ENCODE measurements at places on chromosomes 16 and 17.

DNA sequence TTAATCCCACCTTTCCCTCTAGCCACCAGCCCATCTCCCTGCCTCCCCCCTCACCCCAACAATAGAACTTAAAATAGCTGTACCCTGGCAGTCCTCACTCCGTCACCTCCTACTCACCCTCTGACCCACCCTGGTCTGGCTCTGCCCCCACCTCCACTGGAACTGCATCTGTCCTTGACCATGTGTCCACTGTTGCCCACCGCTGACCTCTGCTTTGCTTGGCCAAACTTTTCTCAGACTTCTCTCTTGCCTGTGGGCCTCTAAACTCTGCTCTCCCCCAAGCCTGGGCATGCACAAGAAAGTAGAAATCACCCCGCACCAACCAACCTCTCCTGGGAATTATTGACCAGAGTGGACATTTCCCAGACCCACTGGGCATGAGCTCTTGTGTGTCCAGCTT, 169.8 kb downstream of the WSCD1 start:
- DNase-seq: no peak

GRCh38 chr17:79631640-79632431, 21.0 kb upstream of the RBFOX3 start:
- DNase-seq: no peak

DNA sequence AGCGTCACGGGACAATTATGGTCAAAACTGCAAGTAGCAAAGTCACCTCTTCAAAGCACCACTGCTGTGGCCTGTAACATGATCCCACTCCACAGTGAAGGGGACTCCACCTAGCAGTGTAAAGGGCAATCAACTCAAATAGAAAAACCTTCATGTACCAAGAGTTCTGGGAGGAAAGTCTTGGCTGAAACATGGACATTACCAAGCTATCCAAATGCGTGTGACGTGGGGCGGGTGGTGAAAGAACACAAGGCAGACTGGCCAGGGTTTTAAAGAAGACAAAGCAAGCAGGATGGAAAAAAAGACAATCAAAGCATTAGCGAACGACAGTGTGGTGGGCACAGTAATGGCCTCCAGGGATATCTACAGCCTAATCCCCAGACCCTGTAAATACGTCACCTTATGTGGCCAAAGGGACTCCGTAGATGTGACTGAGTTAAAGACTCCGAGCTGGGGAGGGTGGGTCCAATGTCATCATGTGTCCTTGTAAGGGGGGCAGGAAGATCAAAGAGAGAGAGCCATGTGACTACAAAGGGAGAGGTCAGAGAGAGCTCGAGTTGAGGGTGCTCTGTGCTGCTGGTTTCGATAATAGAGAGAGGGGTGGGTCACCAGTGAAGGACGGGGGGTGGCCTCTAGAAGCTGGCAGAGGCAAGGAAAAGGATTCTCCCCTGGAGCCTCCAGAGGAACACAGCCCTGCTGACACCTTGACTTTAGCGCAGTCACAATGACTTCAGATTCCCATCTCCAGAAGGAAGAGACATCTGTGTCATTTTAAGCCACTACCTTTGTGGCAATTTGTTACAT, 6.0 kb downstream of the HSDL1 start:
- DNase-seq: peak; percentile 63

DNA sequence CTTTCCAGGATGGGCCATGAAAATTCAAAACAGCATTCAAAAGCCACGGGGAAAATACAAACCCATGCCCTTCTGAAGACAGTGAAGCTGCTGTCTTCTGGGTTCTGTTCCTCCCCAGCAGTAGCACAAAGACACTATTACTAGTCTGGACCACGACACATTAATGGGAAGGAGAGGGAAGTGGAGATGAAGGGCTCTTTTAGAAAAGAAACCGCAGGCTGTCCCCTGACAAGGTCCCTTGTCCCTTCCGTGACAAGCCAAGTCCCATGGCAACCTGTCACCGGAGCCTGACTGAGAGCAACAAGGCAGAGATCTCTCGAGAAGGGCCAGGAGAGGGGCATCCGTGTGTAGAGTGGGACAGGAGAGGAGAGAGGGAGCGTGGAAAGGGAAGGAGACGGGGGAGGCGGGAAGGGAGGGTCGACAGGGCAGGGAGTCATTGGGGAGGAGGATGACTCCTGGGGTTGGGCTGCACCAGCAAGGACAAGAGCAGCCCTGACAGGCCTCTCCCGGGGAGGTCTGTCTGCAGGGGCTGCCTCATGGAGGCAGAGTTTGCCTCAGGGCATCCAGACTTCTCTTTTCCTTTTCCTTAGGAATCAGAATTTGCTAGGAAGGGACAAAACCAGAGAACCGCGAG, 436.2 kb downstream of the SLC39A11 start:
- no peak for DNase-seq

- no peak for DNase-seq
Observed at GRCh38 chr16:87325423-87325858, 8.2 kb upstream of the C16orf95 start.

- no peak for DNase-seq
Observed at GRCh38 chr17:35245196-35245486, 2.3 kb downstream of the SLFN5 start.

- no peak for DNase-seq
Observed at GRCh38 chr16:20740007-20740883, 1.4 kb downstream of the THUMPD1 start.

GRCh38 chr16:56985288-56985961, 3.9 kb upstream of the NLRC5 start:
- no peak for DNase-seq

Measured in renal cortex interstitium (tissue), 15 donors.